ENCODE measurements at places on chromosomes 16 and 17.
A peak's percentile ranks its signal among the peaks of the same experiment; 100 is the strongest.

DNA sequence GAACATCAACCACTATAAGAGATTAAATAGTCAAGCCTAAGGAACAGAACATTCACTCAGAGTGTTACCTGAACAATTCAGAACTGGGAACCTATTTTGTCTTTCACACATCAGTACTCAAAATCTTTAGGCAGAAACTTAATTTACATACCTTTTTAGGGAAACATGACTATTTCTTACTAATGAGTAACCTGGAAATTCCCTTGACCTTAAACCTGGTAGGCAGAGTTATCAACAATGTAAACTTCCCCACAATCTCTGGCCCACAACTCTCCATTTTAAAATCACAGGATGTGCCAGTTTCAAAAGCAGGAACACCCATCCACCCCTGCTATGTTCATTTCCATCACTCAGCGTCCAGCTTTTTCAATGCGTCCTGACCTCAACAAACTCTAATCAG is 132.9 kb upstream of the ANKFN1 start:
- no peak for DNase-seq

GRCh38 chr16:3202903-3203539 is 15.0 kb downstream of the OR1F1 start:
- no peak for DNase-seq

- DNase-seq = no peak
Measured at GRCh38 chr16:55825115-55825728, 7.7 kb downstream of the CES1 start.

DNA sequence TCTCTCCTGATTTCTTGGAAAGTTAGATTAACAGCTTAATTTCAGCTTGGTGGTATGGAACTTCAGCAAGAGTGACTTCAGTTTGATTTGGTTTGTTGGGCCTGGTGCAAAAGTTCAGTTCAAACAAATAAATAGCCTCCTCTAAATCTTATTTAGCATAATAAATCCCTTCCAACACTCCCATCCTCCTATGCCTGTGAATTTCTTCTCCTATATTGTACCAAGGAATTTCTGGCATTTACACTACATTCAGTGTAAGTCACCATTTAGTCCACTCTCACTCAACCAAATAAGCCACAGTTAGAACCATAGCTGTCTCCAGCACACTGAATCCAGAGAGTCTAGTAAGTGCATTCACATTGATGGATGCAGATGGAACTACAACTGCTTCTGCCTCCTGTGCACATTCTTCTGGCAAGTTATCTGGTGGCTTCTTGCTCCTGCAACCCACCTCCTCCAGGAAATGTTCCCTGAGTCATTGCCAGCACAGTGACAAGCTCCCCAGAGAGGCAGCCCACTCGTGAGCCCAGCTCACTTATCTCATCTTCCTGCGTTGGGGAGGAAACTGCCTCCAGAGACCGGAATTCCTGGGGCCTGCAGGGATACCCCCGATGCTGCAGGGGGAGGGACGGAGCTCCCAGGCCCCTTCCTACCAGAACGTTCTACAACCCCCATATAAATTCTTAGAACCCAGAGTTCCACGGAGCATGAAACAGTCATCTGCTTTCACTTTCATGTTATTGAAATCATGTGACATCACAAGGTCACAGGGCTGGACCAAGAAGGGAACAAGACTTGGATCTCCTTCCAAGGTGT is 318.3 kb downstream of the PHKB start:
- peak; percentile 15 for DNase-seq

DNA sequence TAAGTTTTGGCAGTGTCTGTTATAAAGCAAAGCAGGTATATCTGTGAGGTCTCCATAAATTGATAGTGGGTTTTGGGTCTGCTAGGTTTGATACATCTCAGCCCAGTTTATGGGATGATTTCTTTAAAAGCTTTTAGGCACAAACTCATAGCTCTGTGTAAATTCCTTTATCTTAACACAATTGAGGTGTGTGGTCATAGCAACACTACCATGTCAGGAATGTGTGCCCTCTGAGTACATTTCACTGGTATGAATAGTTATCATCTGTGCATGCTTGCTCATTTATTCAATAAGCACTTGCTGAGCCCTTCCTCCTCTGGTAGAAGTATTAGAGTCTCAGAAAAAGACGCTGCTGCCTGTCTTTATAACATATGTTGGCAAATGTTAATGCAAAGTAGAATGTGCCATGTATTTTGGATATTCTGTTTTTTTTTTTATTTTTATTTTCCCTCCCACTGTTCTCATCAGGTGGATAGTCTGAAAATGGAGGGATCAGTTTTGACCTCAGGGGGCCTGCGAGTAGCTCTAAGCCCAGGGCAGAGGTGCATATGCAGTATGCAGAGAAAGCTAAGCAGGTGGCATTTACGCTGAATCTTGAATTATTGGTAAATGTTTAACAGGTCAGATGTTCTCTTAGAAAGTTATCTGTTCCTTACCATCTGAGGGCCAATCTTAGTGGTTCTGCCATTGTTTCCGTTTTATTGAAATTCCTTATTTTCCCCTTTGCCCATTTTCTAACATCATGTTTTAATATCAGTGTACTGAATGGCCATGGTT is 90.7 kb downstream of the WNT3 start:
- peak; percentile 85 for DNase-seq

GRCh38 chr17:66422186-66422585 is 119.8 kb downstream of the PRKCA start:
- peak; percentile 39 for DNase-seq

GRCh38 chr16:85635545-85636140 is 22.5 kb downstream of the GSE1 start:
- DNase-seq = no peak

- DNase-seq = no peak
Measured at GRCh38 chr17:5686074-5686635, 101.8 kb upstream of the NLRP1 start.

DNA sequence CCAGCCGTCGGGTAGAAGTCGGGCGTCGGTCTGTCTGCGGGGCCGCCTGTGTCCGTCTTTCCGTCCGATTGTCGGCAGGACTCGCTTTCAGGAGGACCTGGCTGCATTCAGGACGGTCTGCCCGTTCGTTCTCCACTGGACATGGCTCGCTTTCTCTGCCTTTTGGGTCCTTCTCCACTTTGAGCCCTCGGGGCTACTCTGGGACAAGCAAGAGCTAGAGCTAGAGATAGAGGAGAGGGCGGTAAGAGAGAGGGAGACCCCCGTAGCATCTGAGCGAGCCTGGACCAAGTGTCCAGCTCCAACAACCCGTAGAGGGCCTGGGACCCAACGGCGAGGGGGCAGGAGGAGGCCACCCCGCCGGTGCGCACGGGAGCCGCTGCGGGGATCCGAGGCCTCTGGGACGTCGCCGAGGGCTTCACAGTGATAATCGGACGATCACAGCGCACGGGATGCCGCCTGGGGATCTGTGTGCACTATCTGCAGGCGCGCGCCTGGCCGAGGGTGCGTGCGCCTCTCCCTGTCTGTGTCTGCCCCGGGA is 4.5 kb downstream of the TBX4 start:
- no peak for DNase-seq

- no peak for DNase-seq
Measured at GRCh38 chr16:49096176-49096945, 185.3 kb downstream of the CBLN1 start.

GRCh38 chr16:83952587-83952939 is 477 bp upstream of the OSGIN1 start:
- no peak for DNase-seq

DNA sequence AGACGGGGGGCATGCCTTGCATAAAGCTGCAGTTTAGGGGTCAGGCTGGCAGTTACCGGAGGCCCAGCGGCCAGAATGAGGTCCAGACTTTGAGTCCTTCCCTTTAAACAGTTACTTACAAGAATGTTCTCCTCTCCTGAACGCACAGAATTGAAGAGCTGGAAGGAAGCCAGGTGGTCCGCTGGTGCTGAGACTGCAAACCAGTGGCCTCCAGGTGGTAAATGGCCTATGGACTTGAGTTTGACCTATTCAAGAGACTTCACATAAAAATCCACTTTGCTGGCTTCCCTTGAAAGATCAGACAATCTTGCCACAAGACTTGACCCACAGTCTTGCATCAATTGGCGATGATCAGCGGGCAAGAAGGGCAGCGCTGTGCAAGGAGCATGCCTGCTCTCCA is 14.7 kb upstream of the SEZ6 start:
- no peak for DNase-seq

DNA sequence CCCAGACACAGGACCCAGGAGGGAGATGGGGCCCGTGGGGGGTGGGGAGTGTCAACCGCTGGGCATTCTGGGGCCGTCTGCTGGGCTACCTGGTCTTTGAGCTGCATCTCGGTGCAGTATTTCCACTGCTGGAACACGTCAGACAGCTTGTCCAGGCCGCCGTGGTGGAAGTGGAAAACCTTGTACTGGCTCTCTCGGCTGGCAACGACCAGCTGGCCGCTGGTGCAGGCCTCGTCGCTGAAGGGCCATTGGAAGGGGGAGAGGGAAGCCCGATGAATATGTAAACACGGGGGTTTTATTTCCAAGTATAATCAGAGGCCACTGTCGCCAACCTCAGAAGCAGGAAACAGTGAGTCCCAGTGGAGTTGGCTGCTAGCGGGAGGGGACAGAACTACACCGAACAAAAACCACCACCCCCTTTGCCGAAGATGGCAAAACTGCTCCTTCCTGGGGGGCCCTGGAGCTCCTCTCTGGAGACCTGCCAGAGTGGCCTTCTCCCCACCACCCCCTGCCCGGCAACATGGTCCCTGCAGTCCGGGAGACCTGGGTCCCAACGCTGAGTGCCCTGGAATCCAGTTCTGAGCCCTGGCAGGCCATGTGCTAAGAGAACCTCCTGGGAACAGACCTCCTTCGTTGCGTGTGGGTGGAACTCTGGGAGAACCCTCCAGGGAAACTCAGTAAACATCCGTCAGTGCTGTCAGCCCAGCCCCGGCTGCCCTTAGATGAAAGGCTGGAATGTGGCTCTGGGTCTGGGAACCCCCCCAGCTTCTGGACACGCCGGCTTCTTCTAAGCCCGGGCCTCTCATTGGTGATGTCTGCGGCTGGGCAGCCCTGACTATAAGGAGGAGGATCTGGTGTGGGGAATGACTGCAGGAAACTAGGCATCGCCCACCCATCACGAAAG is 84.1 kb downstream of the TBC1D16 start:
- peak; percentile 82 for DNase-seq

DNA sequence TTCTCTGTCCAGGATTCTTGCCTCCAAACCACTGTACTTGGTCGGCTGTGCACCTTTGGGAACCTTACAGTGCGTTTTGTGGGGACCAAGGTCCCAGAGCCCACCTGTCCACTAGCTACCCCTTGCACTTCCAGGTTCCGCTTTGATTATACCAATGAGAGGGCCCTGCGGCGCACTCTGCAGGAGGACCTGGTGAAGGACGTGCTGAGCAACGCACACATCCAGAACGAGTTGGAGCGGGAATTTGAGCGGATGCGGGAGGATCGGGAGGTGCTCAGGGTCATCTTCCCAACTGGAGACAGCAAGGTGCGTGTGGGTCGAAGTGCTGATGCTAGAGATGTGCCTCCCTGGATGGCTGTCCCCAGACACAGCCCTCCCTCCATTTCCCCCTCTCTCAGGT is 18.8 kb downstream of the POLR2A start:
- DNase-seq = no peak

GRCh38 chr16:55943267-55943666 is 68.1 kb upstream of the CES5A start:
- DNase-seq = peak; percentile 34

DNA sequence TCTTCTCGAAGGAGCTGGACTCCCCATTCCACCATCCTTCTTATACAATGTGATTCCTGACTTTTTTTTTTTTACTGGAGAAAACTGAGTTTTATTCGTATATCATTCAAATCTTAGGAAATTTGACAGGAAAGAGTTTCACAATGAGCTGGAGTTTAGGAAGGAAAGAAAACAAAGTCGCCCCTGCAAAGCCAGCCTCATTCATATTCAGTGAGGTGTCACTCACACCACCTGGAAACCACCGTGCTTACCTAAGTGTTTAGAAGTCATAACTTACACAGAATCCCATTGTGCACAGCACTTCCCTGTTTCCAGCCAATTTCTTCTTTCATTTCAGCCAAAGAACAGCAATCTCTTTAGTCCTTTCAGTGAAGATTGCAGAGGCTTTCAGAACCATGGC is 90.3 kb upstream of the CHMP6 start:
- no peak for DNase-seq

GRCh38 chr17:6755281-6755680 is 565 bp upstream of the XAF1 start:
- peak; percentile 78 for DNase-seq

- DNase-seq = no peak
Measured at GRCh38 chr17:42922294-42922693, 21.7 kb downstream of the G6PC1 start.

DNA sequence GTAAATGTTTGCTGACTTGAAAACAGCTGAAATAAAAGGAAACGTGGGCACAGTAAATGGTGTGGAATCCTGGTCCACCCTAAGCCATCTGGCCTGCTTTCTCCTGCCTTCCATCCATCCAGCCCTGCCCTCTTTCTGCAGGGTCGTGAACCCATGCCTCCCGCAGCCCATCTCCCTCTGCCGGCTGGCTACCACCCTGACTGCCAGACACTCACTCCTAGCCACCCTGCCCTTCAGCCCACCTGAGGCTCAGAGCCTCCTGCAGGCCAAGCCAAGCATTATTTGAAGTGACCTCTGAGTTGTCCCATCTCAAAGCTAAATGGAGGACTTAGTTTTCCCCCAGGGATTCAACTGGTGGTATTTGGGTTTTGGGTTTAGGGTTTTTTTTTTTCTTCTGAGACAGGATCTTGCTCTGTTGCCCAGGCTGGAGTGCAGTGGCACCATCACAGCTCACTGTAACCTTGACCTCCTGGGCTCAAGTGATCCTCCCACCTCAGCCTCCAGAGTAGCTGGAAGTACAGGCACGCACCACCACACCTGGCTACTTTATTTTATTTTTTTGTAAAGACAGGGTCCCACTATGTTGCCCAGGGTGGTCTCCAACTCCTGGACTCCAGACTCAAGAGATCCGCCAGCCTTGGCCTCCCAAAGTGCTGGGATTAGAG is 8.4 kb downstream of the ZDHHC1 start:
- DNase-seq = no peak

- peak; percentile 98 for DNase-seq
Measured at GRCh38 chr17:50638966-50639713, 4.5 kb downstream of the ABCC3 start.

GRCh38 chr16:80518436-80518835 is 22.4 kb upstream of the DYNLRB2 start:
- no peak for DNase-seq

- peak; percentile 88 for DNase-seq
Measured at GRCh38 chr17:65515959-65516948, 45.2 kb downstream of the AXIN2 start.

- DNase-seq = no peak
Measured at GRCh38 chr17:40301315-40301714, 7.7 kb upstream of the RARA start.
